ENCODE measurements at places on chromosomes 2 and 18. TPM values are rescaled to one million over a fixed set of nuclear protein-coding genes. Genes with fewer than 3 reads are reported as not detected.

GRCh38 chr2:96502891-96503636 is 2.1 kb downstream of the NEURL3 start:
- DNase-seq: peak; percentile 10

The HNRNPA3 gene
- 156 TPM for polyA plus RNA-seq

DNA sequence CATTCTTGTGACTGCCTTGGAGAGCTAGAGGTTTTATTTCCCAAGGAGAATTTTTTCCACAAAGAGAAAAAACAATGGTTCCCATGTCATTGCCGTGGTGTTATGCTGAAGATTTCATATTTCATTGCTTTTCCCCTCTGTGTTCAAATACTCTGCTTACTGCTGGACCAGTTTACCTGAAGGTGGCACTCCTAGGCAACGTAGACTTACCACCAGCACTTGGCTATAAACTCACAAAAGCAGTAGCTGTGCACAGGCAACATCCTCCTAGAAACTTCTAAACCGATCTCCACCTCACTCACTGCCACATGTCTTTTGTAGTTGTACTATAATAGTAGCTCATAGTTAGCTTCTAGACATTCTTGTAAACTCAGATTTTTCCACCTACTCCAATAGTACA is 1319.7 kb upstream of the CRIM1 start:
- DNase-seq: no peak

GRCh38 chr2:118846442-118846952 is 951 bp downstream of the EN1 start:
- no peak for DNase-seq

The ARPC2 gene
- 195 TPM for polyA plus RNA-seq

GRCh38 chr2:234491897-234492296 is 5.0 kb downstream of the ARL4C start:
- DNase-seq: no peak

- no peak for DNase-seq
Measured at GRCh38 chr2:159179096-159179495, 107.4 kb downstream of the WDSUB1 start.

The ZDBF2 gene
- polyA plus RNA-seq: 0.90 TPM

The MATN3 gene
- polyA plus RNA-seq: 2.3 TPM

The ZNF396 gene
- polyA plus RNA-seq: 4.7 TPM

The IFT172 gene
- polyA plus RNA-seq: 25.9 TPM

GRCh38 chr18:61329398-61329797 is 3.8 kb upstream of the CDH20 start:
- no peak for DNase-seq

- no peak for DNase-seq
Measured at GRCh38 chr2:151634736-151635467, 99.4 kb downstream of the NEB start.

- peak; percentile 74 for DNase-seq
Measured at GRCh38 chr2:72330652-72331051, 183.0 kb upstream of the CYP26B1 start.

Data from kidney (tissue), 22 donors.